ENCODE measurements at places on chromosomes 11 and 22.

GRCh38 chr11:35257281-35257680, 118.3 kb downstream of the CD44 start:
- DNase-seq = no peak

- DNase-seq = peak; percentile 31
Measured at GRCh38 chr22:27879923-27880322, 39.1 kb downstream of the PITPNB start.

GRCh38 chr11:132788816-132789325, 743.4 kb downstream of the OPCML start:
- no peak for DNase-seq

DNA sequence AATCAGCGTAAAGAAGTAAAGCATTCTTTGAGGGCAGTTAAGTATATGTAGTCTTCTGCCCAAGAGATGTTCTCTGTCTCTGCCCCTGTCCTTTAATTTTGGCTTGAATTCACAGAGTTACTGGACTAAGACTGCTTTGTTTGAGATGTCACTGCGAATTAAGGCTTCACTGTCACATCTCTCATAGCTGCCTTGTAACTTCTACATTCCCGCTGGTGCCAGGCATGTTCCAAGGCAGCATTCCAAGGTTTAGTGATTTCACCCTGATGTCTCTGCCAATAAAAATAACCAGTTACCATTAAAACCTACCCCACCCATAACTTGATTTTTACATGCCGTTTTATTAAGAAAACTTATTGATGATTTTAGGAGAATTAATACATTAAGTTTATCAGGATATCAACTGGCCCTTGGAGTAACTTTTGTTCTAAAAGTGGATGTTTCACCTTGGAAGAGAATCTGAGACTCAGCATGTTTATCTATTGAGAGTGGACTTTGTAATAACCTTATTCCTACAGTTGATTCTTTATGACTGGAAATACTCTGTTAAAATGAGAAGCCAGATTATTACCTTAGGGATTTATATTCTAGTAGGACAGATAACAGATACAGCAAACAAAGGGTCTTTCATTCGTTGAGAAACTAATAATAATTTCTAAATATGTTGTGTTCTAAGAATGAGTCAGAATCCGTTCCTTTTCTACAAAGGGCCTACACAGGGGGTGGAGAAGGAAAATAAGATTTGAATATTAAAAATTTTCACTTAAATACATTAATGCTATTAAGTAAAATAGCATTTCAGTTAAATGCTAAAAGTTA, 110.2 kb downstream of the UVRAG start:
- DNase-seq = no peak

- DNase-seq = no peak
Measured at GRCh38 chr11:69440876-69441275, 40.6 kb upstream of the LINC01488 start.

DNA sequence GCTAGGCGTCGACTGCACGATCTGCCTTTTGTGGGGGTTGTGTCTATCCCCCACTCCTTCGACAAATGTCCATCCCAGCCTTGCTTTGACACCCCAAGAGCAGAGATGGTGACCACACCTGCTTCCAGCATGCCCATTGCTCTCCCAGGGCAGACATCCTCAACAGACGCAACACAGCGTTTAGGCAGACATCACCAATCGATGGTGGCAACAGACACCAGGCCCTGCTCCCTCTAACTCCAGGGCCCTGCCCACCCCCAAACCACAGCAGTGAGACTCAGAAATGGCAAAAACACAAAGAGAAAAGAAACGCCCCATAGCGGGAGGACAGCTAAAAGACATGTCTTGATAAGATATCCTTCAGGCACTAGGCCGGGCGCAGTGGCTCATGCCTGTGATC, 150.9 kb downstream of the CRYBB2 start:
- DNase-seq = no peak

DNA sequence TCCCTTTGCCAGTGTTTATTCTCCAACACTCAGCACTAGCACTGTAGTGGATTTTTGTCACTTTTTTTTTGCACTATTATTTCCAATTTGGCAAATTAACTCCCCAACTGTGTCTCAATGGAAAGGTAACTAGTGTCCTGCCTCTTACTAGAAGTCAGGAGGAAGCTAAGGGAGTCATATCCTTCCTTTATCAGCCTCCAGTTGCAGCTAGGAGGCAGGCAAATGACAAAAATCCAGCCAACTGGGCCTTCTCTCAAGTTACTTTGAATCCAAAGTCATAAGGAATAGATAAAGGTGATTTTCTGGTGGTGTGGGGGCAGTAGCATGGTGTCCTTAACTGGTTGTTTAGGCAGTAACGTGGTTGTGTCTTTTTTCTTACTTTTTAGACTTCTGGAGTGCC, 15.6 kb upstream of the P4HA3 start:
- DNase-seq = no peak

DNA sequence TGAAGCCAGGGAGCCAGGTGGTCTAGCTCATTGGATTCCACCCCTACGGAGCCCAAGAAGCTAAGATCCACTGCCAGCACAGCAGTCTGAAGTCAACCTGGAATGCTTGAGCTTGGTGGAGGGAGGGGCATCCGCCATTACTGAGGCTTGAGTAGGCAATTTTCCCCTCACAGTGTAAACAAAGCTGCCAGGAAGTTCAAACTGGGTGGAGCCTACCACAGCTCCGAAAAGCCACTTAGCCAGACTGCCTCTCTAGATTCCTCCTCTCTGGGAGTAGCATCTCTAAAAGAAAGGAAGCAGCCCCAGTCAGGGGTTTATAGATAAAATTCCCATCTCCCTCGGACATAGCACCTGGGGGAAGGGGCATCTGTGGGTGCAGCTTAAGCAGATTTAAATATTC, 620.3 kb downstream of the NELL1 start:
- no peak for DNase-seq

- DNase-seq = no peak
Measured at GRCh38 chr11:58938398-58938797, 890 bp upstream of the GLYATL1 start.

GRCh38 chr11:65452806-65453490, 30.4 kb downstream of the NEAT1 start:
- no peak for DNase-seq

GRCh38 chr11:11848891-11849746, 7.3 kb downstream of the USP47 start:
- DNase-seq = peak; percentile 52

- no peak for DNase-seq
Measured at GRCh38 chr11:65571940-65572339, 398 bp upstream of the FAM89B start.

GRCh38 chr11:61766353-61766841, 14.0 kb downstream of the MYRF start:
- no peak for DNase-seq

- peak; percentile 81 for DNase-seq
Measured at GRCh38 chr11:72091292-72091691, 10.6 kb downstream of the LRRC51 start.

GRCh38 chr11:125935056-125935455, 10.8 kb upstream of the VSIG10L2 start:
- DNase-seq = no peak

DNA sequence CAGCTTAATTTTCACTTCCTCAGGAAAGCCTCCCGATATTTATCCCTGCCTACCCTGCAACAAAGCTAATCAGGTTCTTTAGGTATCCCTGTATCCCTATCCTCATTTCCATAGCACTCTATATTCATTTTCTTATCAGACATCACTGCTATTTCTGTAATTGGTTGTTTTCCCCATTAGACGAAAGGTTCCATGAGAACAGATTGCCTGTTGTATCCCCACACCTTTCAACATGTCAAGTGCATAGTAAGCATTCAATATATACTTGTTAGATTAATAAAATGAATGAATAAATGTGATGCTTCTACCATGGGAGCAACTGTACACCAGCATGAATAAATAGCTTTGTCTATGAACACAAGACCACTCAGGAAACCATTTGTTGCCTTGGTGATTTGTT, 499.8 kb downstream of the DLG2 start:
- DNase-seq = no peak

DNA sequence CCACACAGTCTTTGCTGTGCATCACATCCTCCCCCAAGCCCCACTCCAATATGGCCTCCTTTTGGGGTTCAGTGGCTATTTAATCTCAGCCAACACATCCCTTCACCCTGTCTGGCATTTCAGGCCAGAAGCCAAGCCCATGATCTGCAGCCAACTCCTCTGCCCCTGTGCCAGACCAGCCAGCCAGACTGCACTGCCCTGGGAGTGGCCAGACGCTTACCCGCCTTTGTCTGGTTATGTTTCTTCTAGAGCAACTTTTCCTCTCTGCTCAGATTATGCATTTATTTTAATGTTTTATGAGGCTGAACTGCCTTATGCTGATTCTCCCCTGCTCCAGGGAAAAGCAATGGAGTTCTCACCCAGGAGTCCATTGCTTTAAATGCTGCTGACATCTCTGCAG, 206.7 kb upstream of the TBCEL start:
- DNase-seq = peak; percentile 26

DNA sequence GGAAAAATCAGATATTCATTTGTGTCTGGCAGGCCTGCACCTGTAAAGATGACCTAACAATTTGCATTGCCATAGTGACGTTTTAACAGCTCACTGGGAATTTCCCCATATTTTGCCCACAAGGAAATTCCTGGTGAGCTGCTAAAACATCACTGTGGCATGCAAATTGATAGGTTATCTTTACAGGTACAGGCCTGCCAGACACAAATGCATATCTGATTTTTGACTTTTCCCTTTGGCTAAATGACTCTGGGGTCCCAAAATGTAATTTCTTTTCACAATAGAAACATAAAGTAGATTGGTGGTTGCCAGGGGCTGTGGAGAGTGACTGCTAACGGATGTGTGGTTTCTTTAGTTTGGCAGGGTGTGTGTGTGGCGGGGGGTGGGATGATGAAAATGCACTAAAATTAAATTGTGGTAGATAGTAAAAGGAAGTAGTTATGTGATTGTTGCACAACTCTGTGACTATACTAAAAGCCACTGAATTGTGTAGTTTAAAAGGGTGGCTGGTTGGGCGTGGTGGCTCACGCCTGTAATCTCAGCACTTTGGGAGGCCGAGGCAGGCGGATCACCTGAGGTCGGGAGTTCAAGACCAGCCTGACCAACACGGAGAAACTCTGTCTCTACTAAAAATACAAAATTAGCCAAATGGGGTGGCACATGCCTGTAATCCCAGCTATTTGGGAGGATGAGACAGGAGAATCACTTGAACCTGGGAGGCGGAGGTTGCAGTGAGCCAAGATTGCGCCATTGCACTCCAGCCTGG, 18.5 kb upstream of the FEZ1 start:
- DNase-seq = no peak

- DNase-seq = peak; percentile 86
Measured at GRCh38 chr22:17562906-17563870, at the start of gene SLC25A18. Gene SLC25A18 (plus strand): TSS chr22:17563498. CDS start chr22:17579945, 16,447 bp downstream.

DNA sequence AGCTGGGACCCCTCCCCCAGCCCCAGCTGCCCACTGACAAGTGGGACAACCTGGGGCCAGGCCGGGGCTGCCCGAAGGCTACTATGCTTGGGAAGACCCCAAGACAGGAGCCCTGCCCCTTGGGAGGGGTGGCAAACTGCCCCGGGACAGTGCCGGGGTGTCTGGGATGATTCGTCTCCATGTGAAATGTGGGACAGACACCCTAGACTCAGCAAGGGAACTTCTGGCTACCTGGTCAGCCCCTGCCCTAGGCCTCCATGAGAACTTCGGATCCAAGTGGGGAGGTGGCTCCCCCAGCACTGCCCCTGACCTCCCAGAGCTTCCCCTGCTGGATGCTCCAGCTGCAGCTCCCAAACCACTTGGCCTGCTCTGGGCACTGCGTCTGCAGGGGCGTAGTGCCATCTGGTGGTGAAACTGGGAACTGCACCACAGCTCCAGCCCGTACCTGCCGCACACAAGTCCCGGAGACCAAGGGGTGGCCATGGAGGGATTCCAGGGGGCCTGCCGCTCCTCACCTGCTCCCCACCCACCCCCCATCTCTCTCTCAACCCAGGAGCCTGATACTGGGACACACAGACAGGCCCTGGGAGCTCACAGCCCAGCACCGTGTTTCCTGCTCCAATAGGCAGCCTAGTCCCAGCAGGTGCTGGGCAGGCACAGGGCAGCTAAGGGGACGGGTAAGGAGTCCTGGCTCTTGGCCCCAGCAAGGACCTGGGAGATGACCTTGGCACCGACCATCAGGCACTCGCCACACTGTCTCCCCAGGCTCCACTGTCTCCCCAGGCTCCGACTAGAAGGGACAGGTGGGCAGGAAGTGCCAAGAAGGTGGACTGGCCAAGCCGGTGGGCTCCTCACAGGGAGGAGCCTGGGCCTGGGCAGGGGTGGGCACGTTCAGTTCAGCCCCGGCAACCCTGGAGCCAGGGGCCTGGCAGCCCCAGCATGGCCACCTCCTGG, 194.1 kb downstream of the IGLL1 start:
- DNase-seq = peak; percentile 88

DNA sequence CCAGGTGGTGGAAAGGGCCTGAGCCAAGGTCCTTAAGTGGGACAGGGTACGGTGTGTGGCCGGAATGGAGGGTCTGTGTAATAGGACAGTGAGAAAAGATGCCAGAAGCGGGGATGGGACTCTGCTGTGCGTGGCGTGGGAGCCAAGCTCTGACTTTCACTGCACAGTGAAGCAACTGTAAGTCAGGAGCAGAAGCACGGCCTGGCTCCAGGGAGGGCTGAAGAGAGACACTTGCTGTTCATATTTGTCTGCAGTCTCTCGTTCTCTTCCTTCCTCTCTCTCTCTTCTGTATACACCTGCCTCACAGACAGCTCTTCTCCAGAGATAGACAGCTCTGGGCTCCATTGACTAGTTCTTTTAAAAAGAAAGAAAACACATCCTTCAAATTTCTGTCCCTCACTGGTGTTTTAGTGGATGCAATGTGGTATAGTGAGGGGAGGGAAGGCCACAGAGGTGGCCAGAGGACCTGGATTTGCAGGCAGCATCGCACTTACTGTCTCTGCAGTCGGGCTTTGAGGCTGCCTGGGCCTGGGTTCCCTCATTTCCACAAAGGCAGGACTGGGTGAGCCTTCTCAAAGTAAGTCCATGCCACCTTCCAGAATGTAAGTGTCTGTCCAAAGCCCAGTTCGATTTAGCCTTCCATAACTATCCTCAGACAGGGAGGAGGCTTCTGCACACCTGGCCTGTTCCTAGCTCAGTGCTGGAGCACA, 2.1 kb downstream of the IL17RA start:
- DNase-seq = no peak

- DNase-seq = peak; percentile 10
Measured at GRCh38 chr11:65651589-65652510, 10.9 kb downstream of the RELA start.

GRCh38 chr11:128476729-128477128, 110.6 kb downstream of the ETS1 start:
- no peak for DNase-seq

Data from midbrain (tissue), 1 donor.